NCI-H460 (cell line): ENCODE measurements at places on chromosomes 12 and 14.

GRCh38 chr14:49881350-49882001 is 11.4 kb upstream of the ARF6 start:
- no peak for DNase-seq

GRCh38 chr12:12331896-12332295 is 18.1 kb downstream of the MANSC1 start:
- DNase-seq: no peak

- no peak for DNase-seq
Observed at GRCh38 chr14:37013078-37013477, 159.3 kb downstream of the SLC25A21 start.

- no peak for DNase-seq
Observed at GRCh38 chr14:54278087-54278486, 118.7 kb upstream of the CDKN3 start.

DNA sequence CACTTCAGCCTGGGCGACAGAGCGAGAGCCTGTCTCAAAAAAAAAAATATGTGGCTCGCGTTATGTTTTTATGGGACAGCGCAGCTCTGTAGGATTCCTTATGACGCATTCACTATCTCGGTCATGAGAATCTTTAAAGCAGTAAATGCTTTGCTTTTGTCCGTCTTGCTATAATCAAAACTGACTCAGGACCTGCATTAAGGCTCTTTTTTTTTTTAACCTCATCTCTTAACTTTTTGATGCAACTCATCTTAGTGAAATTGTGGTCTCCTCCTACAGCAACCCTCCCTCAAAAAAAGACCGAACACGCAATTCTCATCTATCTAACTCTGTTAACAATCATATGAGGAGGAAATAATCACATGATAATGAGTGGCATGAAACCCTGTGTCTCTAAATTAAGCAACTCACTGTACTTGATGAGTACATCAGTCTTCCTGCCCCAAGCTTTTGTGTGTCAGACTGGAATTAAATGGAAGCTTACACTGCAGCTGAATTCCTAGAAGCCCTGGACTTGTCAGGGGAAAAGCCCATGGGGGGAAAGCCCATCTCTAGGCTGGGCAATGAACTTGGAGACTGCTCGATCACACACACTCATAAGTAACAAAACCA is 4.3 kb downstream of the P2RX4 start:
- no peak for DNase-seq

DNA sequence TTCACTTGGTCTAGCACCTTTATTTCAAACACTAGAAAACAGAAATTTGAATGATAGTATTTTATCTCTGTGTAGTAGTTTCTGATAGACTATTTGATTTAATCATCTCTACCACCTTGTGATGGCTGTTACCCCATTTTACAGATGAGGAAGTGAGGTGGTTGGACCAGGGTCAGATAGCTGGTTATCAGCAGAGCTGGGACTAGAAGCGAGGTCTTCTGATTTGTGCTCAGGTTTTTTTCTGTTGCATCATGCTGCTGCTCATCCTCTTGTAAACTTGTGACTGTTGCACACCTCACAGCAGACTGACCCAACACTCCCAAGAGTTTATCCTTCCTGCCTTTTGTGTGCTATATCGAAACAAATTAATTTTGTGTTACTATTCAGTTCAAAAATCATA is 10.1 kb upstream of the MANSC4 start:
- no peak for DNase-seq

GRCh38 chr12:106987846-106988245 is 900 bp upstream of the MTERF2 start:
- no peak for DNase-seq

GRCh38 chr12:81597928-81598604 is 161.1 kb downstream of the PPFIA2 start:
- no peak for DNase-seq

DNA sequence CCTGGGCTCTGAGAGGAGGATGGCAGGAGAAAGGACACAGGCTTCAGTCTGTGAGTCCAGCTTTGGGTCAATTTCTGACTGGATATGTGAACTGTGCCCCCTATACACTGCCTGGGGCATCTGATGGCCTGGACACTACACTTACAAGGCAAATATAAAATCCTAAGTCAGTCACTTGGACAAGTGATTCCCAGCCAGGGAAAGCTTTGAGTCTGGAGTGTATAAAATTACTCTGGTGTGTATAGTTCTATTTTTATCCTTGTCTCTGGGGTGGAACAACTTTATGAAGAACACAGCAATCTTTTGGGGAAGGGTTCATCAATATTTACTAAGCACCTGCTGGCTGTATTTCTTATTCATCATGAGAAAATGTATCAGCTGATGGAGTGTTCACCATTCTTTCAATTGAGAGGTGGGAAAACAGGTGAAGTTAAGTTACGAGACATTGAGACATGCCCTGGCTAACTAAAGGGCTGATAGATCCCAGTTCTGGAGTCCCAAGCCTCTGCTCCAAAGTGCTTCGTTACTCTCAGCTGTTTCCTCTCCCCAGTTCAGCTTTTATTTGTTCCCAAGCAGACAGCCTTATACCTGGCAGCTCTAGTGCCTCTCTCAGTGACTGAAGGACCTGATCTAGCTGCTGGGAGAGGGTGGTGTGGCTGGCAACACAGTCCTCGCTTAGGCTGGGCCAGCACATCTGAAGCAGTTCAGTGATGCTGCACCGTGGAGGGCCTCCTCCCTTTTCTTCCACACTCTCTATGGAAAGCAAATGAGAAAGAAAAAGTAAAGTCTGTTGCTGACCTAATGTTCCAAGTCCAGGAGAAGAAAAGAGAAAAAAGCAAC is 30.9 kb downstream of the ZFYVE26 start:
- DNase-seq: no peak

- DNase-seq: no peak
Observed at GRCh38 chr14:20712904-20713303, 24.3 kb downstream of the ANG start.

DNA sequence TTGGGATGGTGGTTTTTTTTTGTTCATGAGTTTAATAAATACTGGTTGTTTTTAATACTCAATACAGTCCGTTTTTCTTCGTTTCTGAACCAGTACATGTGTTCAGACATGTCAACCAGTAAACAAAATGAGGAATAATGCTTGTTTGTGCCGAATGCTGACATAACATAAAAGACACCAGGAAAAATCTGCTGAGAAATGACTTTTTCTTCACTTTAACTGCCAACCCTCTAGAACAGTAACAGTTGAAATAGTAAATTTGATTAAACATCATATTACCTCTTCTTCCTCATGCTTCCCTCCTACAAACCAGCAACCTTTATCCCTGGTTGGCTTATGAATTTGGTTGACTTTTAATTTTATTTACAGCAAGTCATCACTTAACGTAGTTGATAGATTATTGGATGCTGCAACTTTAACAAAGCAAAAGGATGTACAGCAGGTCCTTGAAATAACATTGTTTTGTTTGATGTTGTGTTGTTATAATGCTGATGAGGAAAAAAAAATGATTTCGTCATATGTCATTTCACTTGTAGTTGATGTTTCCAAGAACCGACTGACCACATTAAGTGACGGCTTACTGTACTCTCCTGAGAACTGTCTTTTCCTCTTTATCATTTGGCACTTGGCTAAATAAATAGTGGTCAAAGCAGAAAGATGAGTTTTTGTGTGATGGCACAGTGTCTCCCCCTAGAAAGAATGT is 340.5 kb downstream of the TMTC2 start:
- no peak for DNase-seq

- DNase-seq: no peak
Observed at GRCh38 chr12:38930990-38931389, 25.6 kb upstream of the CPNE8 start.
